ENCODE measurements at places on chromosomes 7 and 10.

GRCh38 chr10:78290131-78290750 lies 256.6 kb downstream of the RPS24 start:
- no peak for DNase-seq

DNA sequence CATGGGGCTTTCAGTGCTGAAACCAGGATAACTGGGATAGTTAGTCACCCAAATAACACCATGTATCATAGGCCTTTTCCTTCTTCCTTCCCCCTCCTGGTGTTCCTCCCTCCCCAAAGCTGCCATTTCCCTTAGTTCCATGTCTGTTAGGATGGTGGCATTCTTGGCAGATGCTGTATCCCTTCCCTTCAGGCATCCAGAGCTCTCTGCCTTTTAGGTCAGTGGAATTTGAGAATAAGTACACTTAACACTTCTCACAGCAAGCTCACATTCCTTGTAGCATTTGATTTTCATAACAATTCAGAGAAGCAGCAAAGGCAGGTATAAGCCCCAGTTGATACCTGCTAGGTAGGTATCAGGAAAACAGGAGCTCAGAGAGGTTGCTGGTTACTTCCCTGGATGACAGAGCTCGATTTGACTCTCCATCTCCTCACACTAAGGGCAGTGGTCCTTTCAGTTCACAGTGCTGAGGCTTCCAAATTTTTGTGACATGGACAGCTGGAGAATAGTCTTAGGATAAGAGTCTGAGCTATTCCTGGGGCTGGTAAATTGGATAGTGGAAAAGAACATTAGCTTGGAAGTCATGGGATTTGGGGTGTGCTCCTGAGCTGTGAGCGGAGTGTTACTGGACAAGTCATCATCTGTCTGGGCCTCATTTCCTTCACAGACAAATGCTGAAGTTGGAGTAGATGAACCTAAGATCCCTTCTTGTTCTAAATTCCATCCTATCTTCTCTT lies 108.7 kb upstream of the RHOBTB1 start:
- no peak for DNase-seq

DNA sequence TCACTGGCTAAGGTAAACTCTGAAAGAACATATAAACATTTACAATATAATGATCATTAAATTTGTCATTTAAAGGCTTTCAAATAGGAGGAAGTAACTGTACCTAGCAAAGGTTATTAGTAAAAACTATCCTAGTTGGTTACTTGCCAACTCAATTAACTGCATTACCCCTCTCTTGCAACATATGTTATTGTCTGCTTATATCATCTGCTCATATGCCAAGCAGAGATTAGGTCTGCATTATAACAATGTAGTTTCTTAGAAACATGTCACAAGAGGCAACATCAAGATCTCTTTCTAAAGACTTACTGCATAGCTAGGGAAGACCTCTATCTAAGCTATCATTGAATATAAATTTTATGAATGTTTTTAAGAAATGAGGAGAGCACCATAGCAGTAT lies 132.5 kb downstream of the RELN start:
- DNase-seq: no peak

DNA sequence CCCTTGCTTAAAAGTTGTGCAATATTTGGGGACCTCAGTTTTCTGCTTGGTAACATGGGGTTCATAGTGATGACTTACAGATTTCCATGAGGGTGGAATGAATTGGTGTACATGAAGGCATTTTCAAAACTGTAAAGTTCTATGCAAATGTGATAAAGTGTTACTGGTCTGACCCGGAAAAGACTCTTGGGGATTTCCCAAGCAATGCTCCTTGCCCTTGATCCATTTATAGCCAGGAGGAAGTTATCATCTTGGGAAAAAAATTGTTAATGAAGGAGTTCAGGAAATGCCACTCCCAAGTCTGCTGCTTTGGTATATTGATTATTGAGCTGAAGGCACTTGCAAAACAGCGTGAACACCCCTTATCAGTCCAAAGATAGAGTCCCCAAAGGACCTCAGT lies 96.3 kb upstream of the ZPBP start:
- DNase-seq: no peak

DNA sequence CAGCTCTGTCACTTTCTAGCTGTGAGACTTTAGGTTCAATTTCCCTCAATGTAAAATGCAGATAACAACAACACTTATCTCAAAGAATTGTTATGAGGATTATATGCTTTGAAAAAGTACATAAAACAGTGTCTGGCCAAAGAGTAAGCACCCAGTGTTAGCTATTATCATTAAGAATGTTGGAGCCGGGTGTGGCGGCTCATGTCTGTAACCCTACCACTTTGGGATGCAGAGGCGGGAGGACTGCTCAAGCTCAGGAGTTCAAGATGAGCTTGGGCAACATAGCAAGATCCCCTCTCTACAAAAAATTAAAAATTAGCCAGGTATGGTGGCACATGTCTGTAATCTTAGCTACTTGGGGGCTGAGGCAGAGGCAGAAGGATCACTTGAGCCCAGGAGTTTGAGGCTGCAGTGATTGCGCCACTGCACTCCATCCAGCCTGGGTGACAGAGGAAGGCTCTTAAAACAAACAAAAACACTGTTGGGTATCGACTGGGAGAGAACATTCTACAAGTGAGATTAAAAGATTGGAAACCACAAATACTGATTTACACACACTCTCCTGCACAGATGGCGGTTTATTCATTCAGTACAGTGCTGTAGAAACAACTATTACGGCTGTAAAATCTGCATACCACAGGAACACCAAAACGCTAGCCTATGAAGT lies 107.3 kb downstream of the PROSER2 start:
- no peak for DNase-seq

All from activated T-helper 1 cell treated with anti-CD3 and anti-CD28 coated beads, Interleukin-2, amount 50 U/mL, for 16 hours (primary cell).